KBM-7 (cell line): ENCODE measurements at places on chromosomes 5 and 9.

- DNase-seq, result no peak
Measured at GRCh38 chr5:2371419-2371710, 380.1 kb downstream of the IRX2 start.

- no peak for DNase-seq
Measured at GRCh38 chr9:126794441-126794840, 10.4 kb upstream of the ZBTB43 start.

GRCh38 chr9:124000161-124000783 lies 11.3 kb upstream of the LHX2 start:
- DNase-seq, result no peak

DNA sequence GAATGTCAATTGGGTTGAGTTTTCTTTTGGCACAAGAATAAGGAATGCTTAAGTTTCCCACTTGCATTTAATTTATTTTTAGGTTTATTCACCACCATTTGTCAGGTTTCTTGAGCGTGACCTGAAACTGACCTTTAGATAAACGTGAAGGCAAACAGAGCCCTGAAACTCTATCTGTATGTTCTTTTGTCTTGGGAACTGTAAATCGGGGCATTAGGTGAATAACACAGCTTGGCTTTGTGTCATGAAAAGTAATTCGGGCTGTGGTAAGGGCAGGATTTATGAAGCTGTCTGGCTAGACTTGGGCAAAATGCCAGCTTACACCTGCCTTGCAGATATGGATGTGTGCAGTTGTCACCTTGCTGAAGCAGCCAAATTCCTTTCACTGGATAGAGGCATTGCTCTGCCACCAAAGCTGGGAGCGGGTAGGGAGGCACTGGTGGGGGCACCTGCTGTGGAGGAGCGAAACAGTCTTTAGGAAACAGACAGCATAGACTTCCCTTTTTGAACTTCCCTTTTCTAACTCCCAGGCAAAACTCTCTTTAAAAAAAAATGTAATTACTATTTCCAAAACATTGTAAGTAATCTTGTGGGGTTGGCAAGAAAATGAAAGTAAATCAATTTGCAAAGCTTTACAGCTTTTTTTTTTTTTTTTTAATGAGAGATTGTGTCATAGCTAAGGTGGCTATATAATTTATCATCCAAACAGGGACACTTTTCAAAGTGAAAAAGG lies 545.2 kb downstream of the CSNK1G3 start:
- peak; percentile 98 for DNase-seq

DNA sequence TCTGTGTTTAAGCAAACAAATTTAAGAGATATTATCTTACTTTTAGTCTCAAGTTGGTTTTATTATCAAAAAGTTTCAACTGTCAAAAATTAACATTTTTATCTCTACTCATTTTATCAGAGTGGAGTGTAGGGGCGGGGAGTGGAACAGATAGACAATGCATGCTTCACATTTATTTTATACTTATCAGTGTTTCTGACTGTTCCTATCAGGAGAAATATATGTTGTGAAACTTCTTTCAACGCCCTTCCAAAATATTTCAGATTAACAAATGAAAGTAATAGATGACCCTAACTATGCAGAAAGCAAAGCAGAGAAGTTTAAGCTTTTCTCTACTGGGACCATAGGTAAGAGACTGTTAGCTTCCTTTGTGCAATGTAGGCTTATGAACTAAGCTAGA lies 44.9 kb upstream of the MAST4 start:
- DNase-seq, result no peak

- DNase-seq, result no peak
Measured at GRCh38 chr5:121982893-121983285, 21.1 kb downstream of the SRFBP1 start.

DNA sequence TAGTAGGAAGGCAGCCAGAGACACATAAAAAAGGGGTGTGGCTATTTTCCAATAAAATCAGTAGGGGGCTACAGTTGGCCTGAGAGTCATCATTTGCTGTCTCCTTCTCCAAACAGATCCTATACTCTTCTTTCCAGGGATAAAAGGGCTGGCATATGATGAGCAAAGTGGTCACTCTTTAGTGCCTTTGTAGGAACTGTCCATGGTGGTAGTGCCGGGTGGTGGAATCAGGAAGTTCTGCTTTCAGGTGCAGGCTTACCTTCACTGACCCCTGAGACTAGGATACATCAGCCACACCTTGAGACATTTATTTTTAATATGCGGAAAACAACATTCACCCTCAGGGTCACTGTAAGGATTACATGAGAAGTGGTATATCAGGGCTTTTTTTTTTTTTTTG lies 80.8 kb downstream of the ASTN2 start:
- DNase-seq, result no peak

DNA sequence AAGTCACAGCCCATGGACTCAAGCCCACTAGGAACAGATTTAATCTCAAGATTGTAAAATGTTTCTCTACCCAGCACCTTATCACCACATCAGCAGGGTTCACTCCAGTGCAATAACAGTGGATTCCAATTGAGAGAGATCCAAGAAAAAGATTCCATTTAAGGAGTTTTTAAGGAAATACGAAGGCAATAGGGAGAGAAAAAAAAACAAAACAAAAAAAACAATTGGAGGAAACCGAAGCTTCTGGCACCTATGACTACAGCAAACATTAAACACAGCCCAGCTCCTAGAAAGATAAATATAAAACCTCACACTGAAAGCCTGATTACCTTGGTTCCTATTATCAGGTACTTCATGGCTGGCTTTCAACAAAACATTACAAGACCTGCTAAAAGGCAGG lies 192.7 kb downstream of the DAB2IP start:
- no peak for DNase-seq

GRCh38 chr5:2109566-2109965 lies 226.8 kb upstream of the IRX4 start:
- no peak for DNase-seq

GRCh38 chr9:16343249-16344237 lies 526.9 kb downstream of the BNC2 start:
- no peak for DNase-seq

GRCh38 chr5:72032788-72033187 lies 74.5 kb upstream of the MAP1B start:
- no peak for DNase-seq

GRCh38 chr9:69797675-69798074 lies 22.9 kb upstream of the CFAP95 start:
- DNase-seq, result no peak

GRCh38 chr5:44402084-44402483 lies 12.9 kb upstream of the FGF10 start:
- no peak for DNase-seq

DNA sequence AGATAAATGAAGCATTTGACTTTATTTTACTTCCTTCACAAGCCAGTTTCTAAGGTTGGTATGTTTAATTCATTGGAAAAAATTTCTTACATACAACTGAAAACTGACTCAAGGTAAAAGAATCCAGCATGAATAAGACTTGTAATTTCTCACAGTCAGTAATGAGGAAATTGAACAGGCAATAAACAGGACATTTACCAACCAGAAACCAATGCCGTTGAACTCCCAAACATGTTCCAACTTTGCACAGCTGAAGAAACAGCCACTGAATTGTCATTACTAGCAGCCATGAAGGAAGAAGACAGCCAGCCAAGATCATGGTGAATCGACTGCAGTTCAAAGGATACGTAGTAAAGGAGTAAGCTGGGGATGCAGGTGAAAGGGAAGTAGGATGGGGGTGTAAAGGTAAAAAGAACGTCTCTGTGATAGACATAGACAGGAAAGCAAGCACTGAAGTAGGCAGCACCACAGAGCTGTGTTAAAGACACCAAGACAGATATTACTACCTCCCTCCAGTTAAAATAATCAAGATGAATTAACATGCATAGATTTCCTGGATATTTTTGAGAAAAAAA lies 21.3 kb upstream of the SLC12A2 start:
- no peak for DNase-seq

DNA sequence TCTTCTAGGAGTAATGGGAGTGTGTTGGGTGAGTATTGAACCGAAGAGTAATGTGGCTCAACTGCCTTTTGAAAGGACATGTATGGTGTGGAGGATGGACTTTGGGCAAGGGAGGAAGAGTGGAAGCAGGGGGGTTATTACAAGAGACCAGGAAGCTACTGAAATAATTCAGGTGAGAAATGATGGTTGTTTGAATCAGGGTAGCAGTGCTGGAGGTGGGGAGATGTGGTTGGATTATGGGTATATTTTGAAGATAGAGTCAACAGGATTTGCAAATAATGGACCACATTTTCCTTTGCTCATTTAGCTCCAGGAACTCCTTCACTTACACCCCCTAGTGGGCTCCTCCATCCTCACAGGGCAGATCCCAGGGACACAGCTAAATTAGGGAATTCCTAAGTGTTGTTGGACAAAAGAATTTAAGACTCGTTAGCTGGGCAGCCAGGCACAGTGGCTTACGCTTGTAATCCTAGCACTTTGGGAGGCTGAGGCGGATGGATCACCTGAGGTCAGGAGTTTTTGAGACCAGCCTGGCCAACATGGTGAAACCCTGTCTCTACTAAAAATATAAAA lies 1.2 kb upstream of the SLC4A9 start:
- DNase-seq, result no peak

- DNase-seq, result no peak
Measured at GRCh38 chr9:76191493-76191892, 202.7 kb downstream of the RFK start.

- DNase-seq, result no peak
Measured at GRCh38 chr9:27206041-27206440, 90.9 kb downstream of the EQTN start.

DNA sequence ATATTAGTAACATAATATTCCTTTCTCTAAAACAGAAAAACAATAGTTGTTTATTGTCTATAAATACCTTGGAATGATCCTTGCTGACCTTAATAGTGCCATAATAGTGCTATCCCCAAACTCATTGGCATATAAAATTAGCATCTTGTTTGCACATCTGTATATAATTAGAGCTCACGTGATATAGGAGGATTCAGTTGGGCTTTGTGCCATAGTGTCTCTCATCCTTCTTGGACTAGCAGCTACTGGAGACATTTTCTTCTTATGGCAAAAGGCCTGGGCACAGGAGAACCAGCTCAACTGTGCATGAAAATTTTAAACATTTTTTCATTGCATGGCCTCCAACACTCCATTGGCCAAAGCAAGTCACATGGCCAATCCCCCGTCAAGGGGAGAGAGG lies 342.5 kb downstream of the SPATA31D1 start:
- no peak for DNase-seq

DNA sequence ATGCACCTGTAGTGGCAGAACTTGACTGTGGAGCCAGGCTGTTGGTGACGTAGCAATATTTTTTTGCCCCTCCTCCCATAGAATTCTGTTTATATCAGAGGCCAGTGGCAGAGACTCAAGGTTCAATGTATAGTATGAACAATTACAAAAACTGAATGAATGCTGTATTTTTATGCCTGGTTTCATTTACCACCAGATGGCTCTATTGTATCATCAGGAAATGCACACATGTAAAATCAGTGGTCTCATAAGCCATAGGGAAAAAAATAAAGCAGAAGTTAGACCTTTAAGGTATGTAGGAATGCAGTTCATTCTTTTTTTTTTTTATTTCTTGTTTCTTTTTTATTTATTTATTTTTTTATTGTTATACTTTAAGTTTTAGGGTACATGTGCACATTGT lies 43.6 kb downstream of the CCDC192 start:
- peak; percentile 49 for DNase-seq

GRCh38 chr5:136225796-136226195 lies 32.8 kb upstream of the SMIM32 start:
- no peak for DNase-seq

GRCh38 chr5:159891371-159891770 lies 24.9 kb upstream of the ADRA1B start:
- DNase-seq, result no peak

DNA sequence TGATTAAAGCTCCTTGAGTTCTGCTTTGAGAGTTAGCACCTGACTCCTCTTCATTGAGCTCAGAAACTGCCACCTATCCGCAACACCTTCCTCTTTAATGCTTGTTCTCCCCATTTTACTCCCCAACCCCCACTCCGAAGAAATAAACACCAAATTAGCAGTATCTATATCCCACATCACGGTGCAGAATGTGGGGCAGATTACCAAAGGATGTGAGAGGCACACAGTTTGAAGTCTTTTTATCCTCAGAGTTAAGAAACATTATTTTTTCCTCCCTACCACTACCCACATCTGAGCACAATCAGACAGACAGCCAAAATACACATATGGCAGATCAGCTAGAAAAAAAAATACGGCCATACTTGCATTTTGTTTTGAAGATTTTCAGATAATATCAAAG lies 26.1 kb upstream of the IL7R start:
- DNase-seq, result no peak

DNA sequence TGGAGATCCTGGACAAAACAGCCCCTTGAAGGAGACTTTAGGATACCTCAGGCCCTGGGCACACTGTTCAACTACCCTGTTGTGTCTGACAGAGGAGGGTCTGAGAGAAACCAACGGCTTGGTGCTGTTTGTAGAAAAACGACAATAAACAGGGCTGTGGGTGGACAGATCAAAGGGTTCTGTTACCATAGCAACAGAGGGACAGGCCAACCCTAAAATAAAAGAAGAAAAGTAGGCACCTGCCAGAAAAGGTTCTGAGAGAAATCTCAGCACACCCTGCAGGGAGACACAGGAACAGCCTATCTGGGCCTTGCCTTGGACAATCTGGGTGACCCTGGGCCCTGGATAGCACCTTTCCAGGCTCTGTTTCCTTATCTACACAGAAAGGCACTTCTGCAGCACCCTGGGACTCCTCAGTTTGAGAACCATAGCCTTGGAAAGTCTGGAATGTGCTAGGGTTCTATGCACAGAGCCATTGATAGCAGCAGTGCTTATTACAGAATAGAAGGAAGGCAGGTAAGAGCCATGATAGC lies 104.8 kb upstream of the TBC1D2 start:
- no peak for DNase-seq

DNA sequence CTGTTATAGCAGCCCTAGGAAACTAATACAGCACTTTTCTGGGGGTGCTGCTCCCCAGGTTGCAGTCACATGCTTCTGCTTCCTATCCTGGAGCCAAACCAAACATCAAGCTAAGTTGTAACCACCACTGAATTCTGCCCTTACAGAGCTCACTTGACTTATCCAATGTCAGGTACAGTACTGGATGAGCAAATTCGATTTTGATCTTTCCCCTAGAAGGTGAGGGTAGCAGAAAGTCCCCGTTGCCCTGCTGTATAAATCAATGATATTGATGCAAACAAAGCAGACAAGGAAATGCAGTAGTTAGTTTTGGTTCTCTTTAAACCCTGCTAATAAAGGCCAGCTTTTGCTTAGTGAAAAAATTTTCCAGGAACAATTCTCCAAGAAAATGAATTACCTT lies 36.4 kb downstream of the ZCCHC9 start:
- no peak for DNase-seq

- DNase-seq, result peak; percentile 25
Measured at GRCh38 chr9:107137495-107138202, 145.4 kb upstream of the RAD23B start.
